Activated CD4-positive, alpha-beta memory T cell treated with anti-CD3 and anti-CD28 coated beads, Interleukin-2, amount 10 ng/mL, durations not matched to agents 7 days and 5 days (primary cell): ENCODE measurements at places on chromosomes 5 and 9.

GRCh38 chr9:120982836-120983235 is 56.2 kb upstream of the TRAF1 start:
- H3K27me3 ChIP-seq = peaks cover 5% of the 10 kb centered on the region
- peaks cover 2% of the 10 kb centered on the region for H3K4me1 ChIP-seq
- H3K27ac ChIP-seq = no peak overlapping the region
- no peaks in the 10 kb centered on the region for H3K36me3 ChIP-seq

GRCh38 chr5:136992796-136993489 is 506.2 kb downstream of the SPOCK1 start:
- H3K36me3 ChIP-seq = no peaks in the 10 kb centered on the region
- H3K27ac ChIP-seq = no peak overlapping the region
- H3K27me3 ChIP-seq = no peaks in the 10 kb centered on the region

DNA sequence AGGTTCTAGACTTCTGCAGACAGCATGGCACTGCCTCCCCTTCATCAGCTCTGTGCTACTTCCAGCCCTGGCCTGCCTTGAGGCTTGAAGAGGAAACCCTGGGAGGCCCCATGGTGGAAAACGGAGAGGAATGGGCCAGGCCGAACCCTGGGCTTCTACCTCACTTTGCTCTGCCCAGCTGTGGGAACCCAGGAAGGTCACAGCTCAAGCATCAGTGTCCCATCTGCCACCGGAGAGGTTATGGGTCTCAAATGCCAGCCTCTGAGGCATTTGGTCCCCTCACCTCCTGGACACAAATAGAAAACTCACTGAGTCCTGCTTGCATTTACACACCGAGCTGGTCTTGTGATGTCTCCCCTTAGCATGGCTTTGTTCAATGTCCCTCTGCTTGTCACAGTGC is 80.1 kb upstream of the ALDH1B1 start:
- no peak overlapping the region for H3K4me3 ChIP-seq
- no peak overlapping the region for H3K27ac ChIP-seq
- no peak for DNase-seq
- no peaks in the 10 kb centered on the region for H3K4me1 ChIP-seq
- no peaks in the 10 kb centered on the region for H3K36me3 ChIP-seq
- H3K27me3 ChIP-seq = peaks cover 18% of the 10 kb centered on the region

GRCh38 chr9:6695121-6695814 is 49.7 kb upstream of the GLDC start:
- H3K36me3 ChIP-seq = no peaks in the 10 kb centered on the region
- no peak for DNase-seq
- H3K4me1 ChIP-seq = peaks cover under 1% of the 10 kb centered on the region
- no peak overlapping the region for H3K4me3 ChIP-seq
- H3K27me3 ChIP-seq = no peaks in the 10 kb centered on the region
- H3K27ac ChIP-seq = no peak overlapping the region

DNA sequence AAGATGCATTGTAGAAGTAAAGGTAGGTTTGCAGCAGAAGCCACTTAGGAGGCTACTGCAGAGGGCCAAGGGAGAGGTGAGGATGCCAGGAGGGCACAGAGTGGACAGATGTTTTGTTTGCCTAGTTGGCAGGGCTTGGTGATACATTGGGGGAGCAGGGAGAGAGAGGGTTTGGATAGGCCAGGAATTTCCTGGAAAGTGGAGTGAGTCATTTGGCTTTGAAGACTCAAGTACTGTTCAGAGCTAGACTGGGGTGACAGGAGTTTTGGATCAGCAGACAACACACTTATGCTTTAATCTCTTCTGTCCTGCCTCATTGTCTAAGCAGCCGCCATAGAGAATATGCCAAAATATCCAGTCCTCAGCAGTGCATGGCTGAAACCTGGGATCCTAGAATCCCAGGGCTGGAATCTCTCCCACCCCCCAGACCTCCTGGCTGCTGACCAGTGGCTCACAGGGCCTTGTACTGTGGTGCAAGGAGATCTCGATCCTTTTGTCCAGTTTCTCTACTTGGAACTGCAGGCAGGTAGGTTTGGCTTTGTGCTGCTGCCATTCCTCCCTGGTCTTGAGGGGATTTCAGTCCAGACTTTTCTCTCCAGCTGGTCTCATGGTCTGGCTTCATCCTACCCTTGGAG is 11.0 kb downstream of the TMEM268 start:
- no peak overlapping the region for H3K4me3 ChIP-seq
- no peak overlapping the region for H3K27ac ChIP-seq
- peaks cover 11% of the 10 kb centered on the region for H3K4me1 ChIP-seq
- H3K36me3 ChIP-seq = peaks cover 48% of the 10 kb centered on the region
- DNase-seq = no peak
- no peaks in the 10 kb centered on the region for H3K27me3 ChIP-seq

DNA sequence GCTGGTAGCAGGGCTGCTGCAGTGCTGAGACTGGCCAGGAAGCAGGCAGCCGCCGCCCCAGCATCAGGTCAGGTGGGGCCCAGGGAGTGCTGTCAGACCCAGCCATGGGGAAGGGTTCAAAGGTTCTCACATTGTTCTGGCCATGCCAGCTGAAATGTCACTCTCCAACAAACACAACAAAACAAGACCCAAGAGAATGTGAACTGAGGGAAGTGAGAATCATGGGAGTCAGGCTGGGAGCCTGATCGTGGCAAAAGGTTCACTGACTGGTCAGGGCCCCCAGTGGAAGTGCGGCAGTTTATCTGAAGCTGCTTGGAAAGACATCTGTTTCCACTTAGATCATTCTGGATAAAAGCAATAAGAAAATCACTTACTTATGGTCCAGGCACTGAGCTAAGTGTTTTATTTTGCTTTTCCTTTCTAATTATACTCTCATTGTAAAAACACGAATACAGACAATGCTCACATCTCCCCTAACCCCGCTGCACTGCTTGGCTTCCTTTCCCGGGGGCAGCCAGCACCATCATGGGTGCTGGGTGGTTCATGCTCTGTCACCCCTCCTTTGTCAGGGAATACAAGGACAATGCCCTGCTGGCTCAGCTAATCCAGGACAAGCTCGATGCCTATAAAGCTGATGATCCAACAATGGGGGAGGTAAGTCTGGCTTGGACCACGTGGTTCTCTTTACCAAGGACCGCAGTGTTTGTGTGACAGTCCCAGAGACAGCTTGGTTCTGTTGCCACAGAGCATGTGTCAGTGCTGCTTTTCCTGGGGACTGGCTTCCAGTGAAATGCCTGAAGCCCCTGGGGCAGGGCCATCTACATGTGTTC is 41.9 kb upstream of the CFAP157 start:
- DNase-seq = no peak
- H3K36me3 ChIP-seq = no peaks in the 10 kb centered on the region
- no peak overlapping the region for H3K27ac ChIP-seq
- H3K4me1 ChIP-seq = no peaks in the 10 kb centered on the region
- no peak overlapping the region for H3K4me3 ChIP-seq
- no peaks in the 10 kb centered on the region for H3K27me3 ChIP-seq

DNA sequence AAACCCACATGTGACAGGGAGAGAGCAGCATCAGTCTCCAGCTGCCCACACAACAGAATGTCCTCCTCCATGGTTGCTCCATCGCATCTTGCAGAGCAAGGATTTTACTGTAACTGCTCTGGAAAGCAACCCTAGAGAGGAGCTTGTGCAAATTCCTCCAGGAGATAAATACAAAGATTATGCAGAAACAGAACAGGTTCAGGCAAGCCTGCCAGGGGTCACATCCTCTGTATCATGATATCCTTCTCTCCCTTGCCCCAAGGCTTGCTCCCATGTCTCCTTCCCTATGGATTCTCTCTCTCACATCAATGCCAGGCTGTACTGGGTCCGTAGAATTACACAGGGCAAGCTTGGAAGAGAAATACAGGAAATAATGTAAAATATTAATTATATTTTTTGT is 226.0 kb downstream of the MPDZ start:
- DNase-seq = no peak
- no peaks in the 10 kb centered on the region for H3K27me3 ChIP-seq
- no peak overlapping the region for H3K27ac ChIP-seq

DNA sequence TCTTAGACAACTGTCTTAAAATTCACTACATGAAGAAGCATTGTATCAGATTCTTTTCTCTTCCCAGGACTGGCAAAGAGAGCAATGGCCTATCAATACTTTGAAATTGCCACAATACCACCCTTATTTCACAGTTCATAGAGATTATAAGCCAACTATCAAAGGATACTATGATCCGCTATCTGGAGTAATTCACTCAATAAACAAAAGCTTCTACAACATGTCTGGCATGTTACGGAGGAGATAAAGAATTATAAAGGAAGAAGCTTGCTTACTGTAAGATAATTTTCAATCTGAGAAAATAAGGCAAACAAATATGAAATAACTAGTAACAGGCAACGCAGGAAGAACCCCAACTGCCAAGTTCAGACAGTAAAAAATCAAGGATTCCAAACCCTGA is 114.8 kb downstream of the GNAQ start:
- H3K27ac ChIP-seq = peak overlapping the region; percentile 36
- no peak overlapping the region for H3K4me3 ChIP-seq
- peaks cover 50% of the 10 kb centered on the region for H3K36me3 ChIP-seq
- DNase-seq = no peak
- H3K4me1 ChIP-seq = peaks cover 14% of the 10 kb centered on the region

GRCh38 chr9:123246534-123246933 is 21.9 kb downstream of the STRBP start:
- no peak for DNase-seq
- H3K36me3 ChIP-seq = peaks cover 5% of the 10 kb centered on the region
- H3K4me3 ChIP-seq = no peak overlapping the region
- no peak overlapping the region for H3K27ac ChIP-seq

- DNase-seq = no peak
- H3K27me3 ChIP-seq = no peaks in the 10 kb centered on the region
- peak overlapping the region; percentile 85 for H3K27ac ChIP-seq
- H3K4me1 ChIP-seq = peaks cover 26% of the 10 kb centered on the region
- peaks cover 53% of the 10 kb centered on the region for H3K36me3 ChIP-seq
Measured at GRCh38 chr5:179837076-179838011, 16.6 kb downstream of the SQSTM1 start.

DNA sequence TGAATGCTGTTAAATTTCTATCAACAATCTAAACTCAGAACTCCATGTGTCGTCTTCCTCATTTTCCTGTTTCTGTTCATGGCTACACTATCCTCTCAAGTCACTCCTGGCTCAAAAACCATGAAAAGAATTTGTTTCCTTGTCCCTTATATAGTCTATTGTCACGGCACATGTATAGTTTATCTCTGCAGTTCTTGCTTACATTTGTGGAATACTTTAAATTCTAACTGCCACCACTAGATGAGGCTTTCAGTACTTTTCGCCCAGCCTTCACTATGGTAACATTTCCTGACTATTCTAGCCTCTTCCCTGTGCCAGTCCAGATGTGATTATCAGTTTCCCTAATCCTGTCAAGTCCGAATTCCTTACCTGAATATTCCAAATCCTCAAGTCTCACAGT is 34.6 kb downstream of the PKD2L2 start:
- DNase-seq = no peak
- peaks cover 3% of the 10 kb centered on the region for H3K36me3 ChIP-seq
- no peak overlapping the region for H3K27ac ChIP-seq
- no peaks in the 10 kb centered on the region for H3K27me3 ChIP-seq

GRCh38 chr5:77066184-77066583 is 20.9 kb downstream of the ZBED3 start:
- H3K27ac ChIP-seq = no peak overlapping the region
- no peak overlapping the region for H3K4me3 ChIP-seq
- H3K36me3 ChIP-seq = peaks cover 57% of the 10 kb centered on the region
- H3K27me3 ChIP-seq = no peaks in the 10 kb centered on the region

DNA sequence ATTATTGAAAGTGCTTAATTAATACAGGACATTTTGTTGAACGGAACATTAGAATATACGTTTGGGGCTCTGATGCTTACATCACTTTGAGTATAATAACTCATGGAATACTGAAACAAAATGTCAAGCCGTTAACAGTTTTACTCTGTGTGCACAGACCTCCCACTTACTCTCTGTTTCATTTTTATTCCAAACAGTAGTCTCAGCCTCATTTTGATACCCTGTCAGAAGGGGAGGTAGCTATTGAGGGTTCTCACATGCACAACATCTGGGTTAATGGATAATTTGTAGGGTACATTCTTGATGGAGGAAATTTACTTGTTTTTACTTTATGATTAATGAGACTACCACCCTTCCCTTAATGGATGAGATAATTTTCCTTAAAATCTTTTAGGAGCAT is 59.0 kb downstream of the SCAMP1 start:
- H3K36me3 ChIP-seq = peaks cover 44% of the 10 kb centered on the region
- peaks cover 2% of the 10 kb centered on the region for H3K4me1 ChIP-seq
- no peak for DNase-seq
- no peak overlapping the region for H3K27ac ChIP-seq

DNA sequence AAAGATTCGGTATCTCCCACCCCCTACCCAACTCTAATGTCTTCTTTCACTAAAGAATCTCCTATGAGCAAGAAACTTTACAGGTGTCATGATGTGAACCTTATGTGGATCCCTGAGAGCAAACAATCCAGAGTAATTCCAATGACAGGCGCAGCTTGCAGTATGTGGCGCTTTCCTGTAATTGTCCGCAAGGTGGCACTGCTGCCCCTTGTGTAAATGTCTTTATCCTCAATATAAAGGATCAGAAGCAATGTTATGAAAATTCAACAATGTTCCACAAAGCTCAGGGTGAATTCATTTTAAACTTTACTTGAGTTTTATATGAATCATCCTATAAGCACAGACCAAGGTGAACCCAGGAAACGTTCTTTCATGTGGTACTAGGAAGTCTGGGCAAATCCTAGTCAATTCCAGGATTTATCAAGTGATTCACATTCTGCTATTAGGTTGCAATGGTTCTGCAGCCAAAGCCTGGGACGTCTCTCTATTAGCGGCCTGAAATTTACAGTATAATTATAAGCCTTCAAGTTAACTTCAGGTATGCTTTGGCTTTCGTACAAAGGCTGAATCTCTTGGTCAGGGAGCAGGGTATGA is 113.7 kb downstream of the TRPM6 start:
- no peaks in the 10 kb centered on the region for H3K36me3 ChIP-seq
- no peak overlapping the region for H3K27ac ChIP-seq
- H3K4me3 ChIP-seq = no peak overlapping the region

- no peaks in the 10 kb centered on the region for H3K27me3 ChIP-seq
- no peak overlapping the region for H3K4me3 ChIP-seq
- no peak for DNase-seq
- H3K27ac ChIP-seq = no peak overlapping the region
- no peaks in the 10 kb centered on the region for H3K36me3 ChIP-seq
Measured at GRCh38 chr9:31445960-31446359, 938.5 kb upstream of the ACO1 start.

GRCh38 chr5:113678924-113679575 is 165.6 kb downstream of the YTHDC2 start:
- peak; percentile 23 for DNase-seq
- H3K27ac ChIP-seq = no peak overlapping the region
- H3K27me3 ChIP-seq = no peaks in the 10 kb centered on the region
- no peak overlapping the region for H3K4me3 ChIP-seq
- no peaks in the 10 kb centered on the region for H3K4me1 ChIP-seq
